ENCODE measurements at places on chromosomes 4 and X.

GRCh38 chrX:49986058-49986457 is 63.7 kb downstream of the CLCN5 start:
- no peak for DNase-seq

DNA sequence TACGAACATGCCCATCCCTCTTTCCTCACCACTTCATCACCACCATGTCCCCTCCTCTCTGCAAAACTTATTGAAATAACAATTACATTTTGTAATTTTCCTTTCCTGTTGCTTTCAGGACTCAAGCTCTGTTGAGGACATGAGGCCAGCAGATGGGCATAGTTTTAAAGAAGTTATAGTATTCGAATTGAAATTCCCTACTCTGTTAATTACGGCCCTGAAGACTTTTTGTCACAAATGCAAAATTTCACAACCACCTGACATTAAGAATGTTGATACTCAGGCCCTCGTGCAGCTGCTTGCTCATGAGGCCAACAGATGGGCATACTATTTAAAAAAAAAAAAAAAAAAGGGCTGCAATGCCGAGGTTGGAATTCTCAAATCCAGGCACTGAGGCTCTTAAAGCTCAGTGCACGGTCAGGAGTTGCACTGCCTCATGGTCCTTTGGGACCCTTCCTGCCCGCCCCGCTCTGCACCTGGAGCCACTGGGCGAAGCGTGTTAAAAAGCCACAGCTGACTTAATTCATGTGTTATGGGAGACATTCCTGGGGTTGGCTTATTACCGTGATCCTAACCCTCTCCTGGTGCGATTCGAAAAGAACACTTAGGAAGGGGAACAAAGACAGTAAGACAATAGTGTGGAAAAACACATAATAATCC is 34.2 kb upstream of the FAT1 start:
- DNase-seq, result no peak

DNA sequence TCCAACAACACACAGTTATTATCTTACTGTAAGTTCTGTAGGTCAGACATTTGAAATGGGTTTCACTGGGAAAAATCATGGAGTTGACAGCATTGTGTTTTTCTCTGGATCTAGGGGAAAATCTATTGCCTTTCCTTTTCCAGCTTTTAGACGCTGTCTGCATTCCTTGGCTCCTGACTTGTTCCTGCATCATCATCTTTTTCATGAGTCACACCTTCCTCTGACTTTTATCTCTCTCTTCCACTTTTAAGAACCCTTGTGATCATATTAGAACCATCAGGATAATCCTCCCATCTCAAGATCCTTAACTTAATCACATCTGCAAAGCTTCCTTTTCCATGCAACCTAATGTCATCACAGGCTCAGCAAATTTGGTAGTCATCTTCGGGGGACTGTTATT is 1454.8 kb downstream of the RPA4 start:
- no peak for DNase-seq

DNA sequence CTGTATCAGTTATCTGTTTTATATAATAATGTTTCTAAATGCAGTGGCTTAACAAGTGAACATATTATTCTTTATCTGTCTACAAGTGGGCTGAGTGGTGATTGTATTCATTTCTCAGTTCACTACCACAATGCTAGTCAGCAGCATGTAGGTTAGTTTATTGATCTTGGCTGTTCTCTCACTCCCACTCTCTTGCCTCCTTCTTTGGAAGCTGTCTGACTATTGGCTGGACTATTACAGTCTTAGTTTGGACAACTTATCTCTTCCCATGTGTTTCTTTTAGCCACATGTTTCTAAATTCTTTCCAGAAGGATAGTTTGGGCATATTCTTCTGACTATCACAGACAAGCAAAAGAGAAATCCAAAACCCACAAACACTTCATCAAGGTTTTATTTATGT is 459.5 kb upstream of the AGA start:
- no peak for DNase-seq

- DNase-seq, result no peak
Observed at GRCh38 chr4:164531336-164531735, 222.6 kb upstream of the SMIM31 start.

- no peak for DNase-seq
Observed at GRCh38 chr4:1574601-1575417, 109.3 kb downstream of the FAM53A start.

DNA sequence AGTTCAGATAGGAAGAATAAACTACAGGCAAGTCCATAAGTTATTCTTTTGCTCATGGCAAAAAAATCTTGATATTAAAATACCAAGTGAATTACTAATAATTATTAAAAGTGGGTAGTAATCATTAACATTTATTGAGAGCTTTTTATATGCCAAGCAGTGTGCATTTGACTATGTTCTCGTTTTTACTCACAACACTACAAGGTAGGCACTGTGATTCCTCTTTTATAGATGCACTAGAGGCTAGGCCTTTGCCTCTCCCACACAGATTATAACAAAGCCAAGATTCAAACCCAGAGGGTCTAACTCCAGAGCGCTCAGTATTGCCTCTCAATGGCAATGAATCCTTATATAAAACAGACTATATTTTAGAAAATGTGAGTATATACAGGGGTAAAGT is 254.2 kb downstream of the NAF1 start:
- no peak for DNase-seq

- no peak for DNase-seq
Observed at GRCh38 chrX:133191739-133192039, 26.5 kb downstream of the TFDP3 start.

DNA sequence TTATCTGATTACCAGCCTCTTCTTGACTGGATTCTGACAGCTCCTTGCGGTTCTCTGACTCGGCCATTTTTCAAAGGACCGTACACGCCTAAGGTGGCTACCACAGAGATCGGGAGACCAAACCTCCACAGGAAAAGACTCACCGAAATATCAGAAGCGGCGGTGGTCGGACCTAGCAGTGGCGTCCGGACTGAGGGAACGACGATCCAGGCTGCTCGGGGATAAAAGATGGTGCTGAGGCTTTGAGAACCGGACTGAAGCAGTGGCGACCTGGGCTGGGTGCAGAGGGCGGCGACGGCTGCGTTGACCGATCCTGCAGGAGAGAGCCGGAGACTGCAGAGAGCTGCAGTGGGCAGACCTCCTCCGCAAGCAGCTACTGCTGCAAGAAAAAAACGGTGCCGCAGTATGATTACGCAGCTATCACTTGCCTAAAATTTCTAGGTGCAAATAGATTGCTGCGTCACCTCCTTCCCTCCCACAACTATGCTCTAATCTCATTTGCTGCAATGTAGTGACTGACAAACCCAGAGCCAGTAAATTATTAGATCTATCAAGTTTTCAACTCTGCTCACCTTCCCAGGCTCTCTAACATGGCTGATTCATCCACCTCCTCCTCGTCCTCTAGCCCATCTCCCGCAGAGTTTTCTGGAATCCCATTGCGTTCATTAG is at the start of gene NAP1L2:
TSS of gene NAP1L2 (minus strand) at position 426 of the 669 bp plus-strand sequence. CDS start at position 67, 359 bp downstream.
- peak; percentile 5 for DNase-seq

GRCh38 chr4:7400671-7401298 is 33.9 kb downstream of the PSAPL1 start:
- DNase-seq, result no peak

- no peak for DNase-seq
Observed at GRCh38 chr4:17773135-17773698, 8.2 kb downstream of the FAM184B start.

DNA sequence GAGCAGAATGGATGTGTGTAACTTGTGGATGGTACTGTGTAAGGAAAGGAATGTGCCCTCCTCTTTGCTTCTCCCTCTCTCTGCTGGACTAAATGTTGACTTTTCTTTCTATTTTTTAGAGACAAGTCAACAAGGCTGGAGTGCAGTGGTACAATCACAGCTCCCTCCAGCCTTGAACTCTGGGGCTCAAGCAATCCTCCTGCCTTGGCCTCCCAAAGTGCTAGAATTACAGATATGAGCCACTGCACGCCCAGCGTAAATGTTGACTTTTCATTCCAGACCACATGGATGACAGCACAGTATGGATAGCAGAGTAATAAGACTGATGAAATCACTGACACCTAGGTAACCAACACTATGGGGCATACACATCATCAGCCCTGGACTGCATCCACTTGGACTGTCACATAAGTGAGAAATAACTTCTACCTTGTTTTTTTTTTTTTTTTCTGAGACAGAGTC is 5.1 kb upstream of the RPS3A start:
- DNase-seq, result no peak

DNA sequence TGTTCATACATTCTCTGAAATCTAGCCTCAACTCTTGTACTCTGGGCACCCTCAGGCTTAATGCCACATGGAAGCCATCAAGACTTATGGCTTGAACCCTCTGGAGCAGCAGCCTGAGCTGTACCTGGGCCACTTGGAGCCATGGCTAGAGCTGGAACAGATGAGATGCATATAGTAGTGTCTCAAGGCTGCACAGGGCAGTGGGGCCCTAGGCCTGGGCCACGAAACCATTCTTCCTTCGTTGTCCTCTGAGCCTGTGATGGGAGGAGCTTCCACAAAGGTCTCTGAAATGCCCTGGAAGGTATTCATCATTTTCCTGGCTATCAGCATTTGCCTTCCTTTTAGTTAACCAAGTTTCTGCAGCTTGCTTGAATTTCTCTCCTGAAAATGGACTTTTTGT is 1427.2 kb upstream of the PCDH10 start:
- DNase-seq, result no peak

DNA sequence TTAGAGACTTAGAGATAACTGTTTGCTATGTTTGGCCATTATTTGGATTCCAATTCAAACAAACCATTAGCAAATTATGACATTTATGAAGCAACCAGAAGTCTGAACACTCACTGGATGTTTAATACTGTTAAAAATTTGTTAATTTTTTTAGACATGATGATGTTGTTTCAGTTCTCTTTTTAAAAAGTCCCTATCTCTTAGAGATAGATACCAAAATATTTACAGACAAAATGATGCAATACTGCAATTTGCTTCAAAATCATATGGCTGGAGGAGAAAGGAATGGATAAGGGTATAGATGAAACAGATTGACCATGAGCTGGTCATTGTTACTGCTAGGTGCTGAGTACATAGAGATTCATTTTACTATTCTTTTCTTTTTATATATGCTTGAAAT is 534.6 kb downstream of the BCOR start:
- no peak for DNase-seq

GRCh38 chrX:23981711-23982110 is 45.3 kb downstream of the KLHL15 start:
- DNase-seq, result no peak

GRCh38 chr4:1984406-1985191 is 24.2 kb downstream of the NELFA start:
- no peak for DNase-seq

- no peak for DNase-seq
Observed at GRCh38 chr4:20483416-20483815, 216.8 kb upstream of the PACRGL start.

- no peak for DNase-seq
Observed at GRCh38 chrX:109190542-109190941, 291.3 kb downstream of the GUCY2F start.

Data from Caco-2 (cell line).